NCI-H526 treated with DMSO at 0.1 percent for 48 hours (cell line): ENCODE measurements at places on chromosomes 4 and X.

DNA sequence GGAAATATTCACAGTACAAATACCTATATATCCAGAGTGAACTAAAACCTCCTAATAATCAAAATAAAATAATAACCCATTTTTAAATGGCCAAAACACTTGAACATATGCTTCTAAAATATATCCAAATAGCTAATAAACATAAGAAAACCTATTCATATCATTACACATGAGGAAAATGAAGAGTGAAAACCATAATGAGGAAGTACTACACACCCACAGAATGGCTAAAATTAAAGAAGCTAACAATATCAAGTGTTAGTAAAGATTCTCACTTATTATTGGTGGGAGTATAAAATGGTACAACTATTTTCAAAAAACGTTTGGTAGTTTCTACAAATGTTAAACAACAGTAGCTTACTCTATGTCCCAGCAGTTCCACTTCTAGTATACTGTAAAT lies 92.1 kb downstream of the KLHL13 start:
- no peak for DNase-seq

DNA sequence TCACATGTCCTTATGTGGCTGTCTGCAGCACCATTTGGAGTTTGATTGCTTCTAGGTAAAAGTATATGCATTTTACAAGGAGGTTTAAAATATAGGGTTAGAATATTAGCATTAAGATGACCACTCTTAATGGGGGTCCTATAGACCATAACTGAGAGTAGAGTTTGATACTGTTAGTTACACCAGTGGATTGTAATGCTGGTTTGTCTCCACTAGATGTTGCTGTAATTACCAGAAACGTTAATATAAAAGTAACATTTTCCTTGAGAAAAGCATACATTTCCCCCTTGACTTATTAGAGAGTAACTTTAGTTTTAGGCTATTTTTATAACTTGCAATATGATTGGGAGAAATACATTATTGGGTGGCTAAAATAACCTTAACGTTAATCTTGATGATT lies 93.0 kb downstream of the ZXDA start:
- DNase-seq: no peak

DNA sequence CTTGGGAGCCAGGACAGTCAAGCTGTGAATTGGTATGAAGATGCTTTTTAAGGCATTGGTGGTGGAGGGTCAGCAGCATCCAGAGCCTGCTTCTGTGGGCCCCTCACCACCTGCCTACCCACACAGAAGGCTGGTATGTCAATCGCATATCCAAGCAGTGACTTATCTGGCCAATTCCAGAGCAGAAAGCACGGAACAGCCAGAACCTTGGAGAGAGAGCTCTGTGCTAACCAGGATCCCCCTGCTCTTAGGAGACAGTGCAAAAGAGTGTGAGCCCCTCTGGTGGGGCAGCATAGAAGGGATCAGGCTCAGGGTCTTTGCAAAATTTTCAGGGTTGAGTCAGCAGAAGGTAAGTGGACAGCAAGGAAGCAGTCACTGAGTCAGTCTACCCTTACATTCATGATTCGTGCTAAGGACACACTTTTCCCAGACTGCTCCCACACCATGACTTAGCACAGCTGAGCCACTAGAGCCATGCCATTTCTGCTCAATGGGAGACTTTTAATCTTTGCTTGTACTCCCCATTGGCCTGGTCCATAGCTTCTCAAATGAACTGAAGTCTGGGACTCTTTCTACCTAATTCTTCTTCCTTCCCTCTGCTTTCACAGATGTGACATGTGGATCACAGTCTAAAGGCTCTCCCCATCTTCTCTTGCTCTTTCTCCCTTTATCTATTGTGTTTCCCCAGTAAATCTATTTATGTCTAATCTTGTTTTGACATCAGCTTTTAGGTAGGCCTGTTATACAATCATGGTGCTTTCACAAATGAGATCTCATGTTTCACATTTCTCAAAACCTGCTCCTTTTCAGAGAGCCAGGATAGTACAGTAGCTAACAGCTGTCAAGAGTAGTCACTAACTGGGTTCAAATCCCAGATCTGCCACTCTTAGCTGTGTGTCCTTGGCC lies 20.0 kb downstream of the MORF4L2 start:
- no peak for DNase-seq

- DNase-seq: no peak
Measured at GRCh38 chr4:153238135-153238919, 34.1 kb downstream of the TRIM2 start.

DNA sequence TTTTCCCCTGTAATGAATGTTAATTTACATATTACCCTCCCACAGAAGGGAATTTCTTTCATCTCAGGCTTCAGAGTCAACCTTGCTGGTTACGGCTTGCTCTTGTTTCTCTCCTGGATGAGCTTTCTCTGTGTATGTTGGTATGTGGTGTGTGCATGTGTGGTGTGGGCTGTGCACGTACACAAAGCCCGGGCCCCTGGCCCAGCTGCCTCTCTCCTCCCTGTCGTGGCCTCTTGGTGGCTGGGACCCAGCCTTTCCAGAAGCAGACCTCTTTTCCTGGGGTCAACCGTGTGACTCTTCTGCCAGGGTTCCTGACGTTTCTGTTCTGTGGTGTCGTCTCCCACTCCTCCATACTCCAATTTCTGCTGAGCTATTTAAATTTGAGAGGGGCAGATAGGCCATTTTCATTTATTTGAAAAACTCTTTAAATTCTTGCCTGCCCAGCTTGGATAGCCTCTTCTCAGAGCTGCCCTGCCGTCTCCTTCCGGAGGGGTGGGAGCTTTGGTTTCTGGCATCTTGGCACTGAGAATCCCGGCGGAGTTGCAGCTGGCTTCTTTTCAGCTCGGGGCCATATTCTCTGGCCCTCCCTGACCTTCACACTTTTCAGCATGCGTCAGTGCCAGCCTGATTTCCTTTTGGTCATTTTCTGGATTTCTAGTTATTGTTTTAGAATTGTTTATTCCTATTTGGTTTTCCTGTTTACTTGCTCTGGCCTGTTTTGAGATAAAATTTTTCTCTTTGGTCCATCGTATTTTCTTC lies 25.1 kb downstream of the FHDC1 start:
- DNase-seq: peak; percentile 17

- DNase-seq: no peak
Measured at GRCh38 chrX:111519215-111519614, 7.8 kb downstream of the SERTM2 start.

- DNase-seq: no peak
Measured at GRCh38 chr4:123488916-123489315, 92.3 kb downstream of the SPRY1 start.

DNA sequence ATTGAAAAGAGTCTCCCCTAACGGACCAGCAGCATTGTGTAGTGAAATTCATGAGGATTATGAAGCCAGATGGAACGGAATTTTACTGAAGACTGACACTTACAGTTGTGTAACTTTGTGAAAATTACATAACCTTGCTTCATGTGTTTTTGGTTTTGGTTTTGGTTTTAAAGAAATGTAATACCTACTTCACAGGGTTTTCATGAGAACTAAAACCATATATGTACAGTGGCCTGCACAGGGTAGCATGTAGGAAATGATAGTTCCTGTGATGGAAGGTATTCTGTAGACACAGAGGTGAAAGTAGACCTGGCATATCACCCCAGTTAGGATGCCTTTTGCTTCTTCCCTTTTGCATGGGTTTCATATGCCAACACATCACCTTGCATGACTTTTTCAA lies 247.0 kb downstream of the BANK1 start:
- DNase-seq: no peak

DNA sequence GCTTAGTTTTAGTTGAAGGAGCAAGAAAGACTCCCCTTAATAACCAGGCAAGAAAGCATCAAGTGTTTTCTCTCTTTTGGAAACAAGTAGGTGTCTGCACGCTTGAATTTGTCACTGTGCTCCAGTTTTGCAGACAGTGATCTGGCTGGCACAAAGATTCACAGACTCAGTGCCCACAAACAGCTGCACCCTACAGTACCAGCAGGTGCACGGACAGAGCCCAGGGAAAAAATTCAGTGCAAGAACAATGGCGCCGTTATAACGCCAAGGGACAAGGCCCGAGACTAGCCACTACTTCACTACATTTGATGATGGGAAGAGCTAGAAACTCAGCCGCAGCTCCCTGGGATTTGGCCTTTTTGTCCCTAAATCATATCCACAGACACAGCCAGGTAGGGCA lies 56.0 kb downstream of the ZNF827 start:
- peak; percentile 55 for DNase-seq

DNA sequence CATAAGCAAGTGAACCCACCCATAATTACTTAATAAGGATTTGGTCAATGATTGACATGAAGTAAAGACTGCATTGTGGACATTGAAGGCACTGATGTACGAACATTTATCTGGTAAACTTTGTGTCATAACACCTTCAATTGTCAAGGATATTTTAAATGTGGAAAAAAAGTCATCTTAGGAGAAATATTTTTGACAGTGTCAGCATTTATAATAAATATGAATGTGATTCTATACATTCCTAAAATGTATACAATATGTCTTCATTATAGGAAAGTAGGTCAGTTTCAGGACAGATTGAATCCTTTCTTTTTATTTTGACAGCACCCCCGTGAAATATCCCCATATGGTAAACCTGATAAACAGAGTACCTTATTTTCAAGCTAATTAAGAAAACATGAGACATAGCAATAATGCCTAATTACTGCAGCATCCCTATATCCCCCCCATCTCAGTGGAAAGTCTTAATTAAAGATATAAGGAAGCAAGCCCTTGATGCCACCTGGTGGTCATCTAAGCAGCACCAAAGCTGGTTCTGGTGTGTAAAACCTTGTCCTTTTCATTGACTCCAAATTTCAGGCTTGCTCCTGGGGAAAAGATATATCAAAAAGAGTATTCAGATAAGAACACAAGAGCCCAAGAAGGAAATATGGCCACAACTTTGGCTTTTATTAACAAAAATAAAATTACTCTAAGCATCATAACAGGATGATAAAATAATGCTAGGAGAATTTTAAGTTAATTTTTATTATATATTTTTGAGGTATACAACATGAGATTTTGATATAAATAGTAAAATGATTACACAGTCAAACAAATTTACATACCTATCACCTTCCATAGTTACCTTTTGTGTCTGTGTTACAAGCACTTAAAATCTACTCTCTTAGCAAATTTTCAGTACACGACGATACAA lies 379.7 kb downstream of the TLL1 start:
- no peak for DNase-seq

DNA sequence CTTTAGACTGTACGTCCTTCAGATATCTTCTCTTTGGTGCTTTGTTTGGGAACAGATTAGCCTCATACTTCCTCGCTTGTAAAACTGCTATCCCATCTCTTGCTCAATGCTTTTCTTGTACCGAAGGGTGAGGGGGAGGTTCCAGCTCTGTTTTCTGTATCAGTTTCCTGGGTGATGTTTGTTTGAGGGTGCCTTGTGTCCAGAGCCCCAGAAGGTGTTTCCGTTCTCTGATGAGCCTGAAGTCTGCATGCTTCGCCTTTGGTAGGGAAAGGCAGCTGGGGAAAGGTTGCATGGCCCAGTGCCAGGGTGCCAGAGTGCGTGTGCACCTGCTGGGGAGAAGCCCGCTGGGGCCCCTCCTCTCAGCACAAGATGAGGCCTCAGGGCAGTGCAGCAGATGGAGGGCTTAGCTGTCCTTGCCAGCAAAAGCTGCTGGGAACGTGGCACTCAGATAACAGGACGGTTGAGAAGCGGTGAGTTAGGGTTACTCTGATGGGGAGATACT lies 73.7 kb downstream of the TBL1X start:
- DNase-seq: no peak

- DNase-seq: no peak
Measured at GRCh38 chr4:186651624-186652023, 72.0 kb downstream of the FAT1 start.

GRCh38 chrX:49101629-49101984 lies 21.9 kb upstream of the WDR45 start:
- DNase-seq: no peak

DNA sequence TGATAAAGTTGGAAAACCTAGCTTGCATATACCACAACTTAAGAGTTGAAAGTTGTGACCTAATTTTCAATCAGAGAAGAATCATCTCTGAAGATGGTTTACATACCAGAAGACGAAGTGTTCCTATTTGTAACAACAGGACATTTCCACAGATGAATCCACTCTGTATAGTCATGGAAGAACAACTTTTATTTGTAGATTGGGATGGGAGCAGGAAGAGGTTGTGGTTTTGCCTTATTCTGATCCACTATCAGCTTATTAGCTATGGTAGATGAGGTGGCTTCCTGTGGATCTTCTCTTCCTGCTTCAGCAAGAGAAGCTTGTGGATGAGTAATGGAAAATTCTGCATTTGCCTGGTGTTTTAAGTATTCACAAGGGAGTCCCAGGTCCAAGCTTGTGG lies 18.6 kb upstream of the SUPT20HL1 start:
- no peak for DNase-seq

- no peak for DNase-seq
Measured at GRCh38 chrX:45404206-45404605, 203.5 kb upstream of the DIPK2B start.

GRCh38 chrX:18995221-18995620 lies 11.3 kb upstream of the PHKA2 start:
- DNase-seq: no peak

DNA sequence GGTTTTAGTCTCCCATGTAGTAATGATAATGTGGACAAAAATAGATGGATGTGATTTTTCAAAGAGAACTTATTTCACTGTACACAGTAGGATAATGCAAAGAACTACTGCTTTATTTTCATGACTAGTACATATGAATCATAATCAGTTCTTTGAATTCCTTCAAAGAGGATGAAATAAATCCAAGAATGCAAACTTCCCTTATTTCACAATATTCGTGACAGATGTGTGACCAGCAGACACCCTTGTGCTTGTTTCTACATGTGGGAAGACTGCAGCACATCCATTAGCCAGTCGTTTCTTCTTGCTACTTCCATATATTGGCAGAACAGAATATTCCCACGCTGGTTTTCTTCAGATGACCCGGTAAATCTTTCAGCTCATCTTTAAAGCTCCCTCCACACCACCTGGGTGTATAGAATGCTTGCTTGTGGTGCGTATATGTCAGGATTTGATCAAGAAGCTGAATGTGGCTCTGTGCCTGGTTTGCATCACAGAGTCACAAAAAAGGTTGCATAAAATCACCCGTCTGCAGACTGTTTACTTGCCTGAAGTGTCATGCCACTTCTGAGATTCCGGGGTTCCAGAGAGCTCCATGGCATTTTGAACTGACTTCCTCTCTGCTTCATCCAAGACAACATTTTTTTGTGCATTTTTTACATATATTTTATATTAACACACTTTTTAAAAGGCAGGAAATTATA lies 47.7 kb upstream of the FAT4 start:
- no peak for DNase-seq

- no peak for DNase-seq
Measured at GRCh38 chr4:154660052-154660451, 47.6 kb upstream of the FGG start.

DNA sequence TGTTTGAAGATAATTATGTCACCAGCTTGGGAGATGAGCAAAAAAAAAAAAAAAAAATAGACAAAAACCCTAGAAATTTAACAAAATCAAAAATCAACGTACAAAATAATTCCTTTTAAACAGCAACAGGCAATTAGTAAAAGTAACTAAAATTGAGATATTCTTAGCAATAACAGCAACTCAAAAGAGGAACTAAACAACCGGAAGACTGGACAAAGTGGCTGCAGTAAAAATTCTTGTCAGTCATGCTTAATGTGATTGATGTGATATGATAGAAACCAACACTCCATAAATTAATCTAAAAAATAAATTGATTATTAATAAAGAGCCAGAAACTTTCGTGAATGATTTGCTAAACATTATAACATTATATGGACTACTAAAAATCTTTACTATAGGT lies 1534.6 kb upstream of the AGA start:
- DNase-seq: no peak

GRCh38 chrX:44829832-44830231 lies 14.0 kb upstream of the DUSP21 start:
- DNase-seq: no peak
